ENCODE measurements at places on chromosomes 12 and 14.
A peak's percentile ranks its signal among the peaks of the same experiment; 100 is the strongest.

DNA sequence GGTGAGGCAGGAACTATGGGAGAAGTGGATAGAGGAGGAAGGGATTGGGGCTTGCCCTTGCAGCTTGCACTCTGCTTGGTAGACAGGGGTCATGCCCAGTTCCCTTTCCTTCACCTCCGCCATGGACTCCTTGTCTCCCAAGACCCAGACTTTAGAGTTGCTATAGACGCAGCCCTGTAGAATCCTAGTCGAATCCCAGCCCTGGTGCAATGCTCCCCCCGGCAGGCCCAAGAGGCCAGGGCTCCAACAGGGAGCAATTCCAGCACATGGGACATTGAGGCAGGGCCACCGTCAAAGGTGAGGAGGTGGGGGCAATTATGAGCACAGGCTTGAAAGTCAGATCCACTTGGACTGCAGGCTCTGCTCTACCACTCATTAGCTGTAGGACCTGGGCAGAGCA is 29.5 kb upstream of the BCDIN3D start:
- no peak for DNase-seq

GRCh38 chr12:108694812-108695278 is 36.5 kb downstream of the CORO1C start:
- peak; percentile 49 for DNase-seq

- DNase-seq, result peak; percentile 7
Observed at GRCh38 chr14:104794993-104795780, at the start of gene AKT1. Gene AKT1, minus strand, starts transcription at chr14:104795748. Its CDS starts 3,105 bp downstream, at chr14:104792643.

DNA sequence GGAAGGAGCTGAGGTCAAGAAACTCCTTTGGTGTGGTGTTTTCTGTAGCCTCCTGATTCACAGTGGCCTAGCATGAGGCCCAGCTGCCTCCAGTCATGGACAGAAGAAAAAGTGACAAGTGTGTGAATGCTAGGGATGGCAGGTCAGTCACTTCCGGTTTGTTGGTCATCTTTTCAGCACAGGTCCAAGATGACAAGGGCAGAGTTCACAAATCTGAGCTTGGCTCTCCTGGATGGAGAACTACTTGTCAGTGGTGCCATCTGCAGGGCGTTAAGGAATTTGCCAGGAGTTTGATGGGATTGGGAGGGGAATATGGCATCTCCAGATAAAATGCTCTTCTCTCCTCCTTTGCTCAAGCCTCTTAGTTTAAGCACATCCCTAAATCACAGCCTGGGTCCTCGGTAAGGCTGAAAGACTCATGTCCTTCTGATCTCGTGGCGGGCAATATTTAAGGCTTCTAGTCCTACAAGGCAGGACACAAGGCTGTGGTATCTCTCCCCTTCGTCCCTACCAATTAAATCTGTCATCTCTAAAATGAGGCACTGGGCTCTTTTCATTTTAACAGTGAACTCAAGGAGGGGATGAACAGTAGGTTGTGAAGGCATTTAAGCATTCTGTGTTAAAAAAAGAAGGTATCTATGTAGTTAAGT is 10.0 kb downstream of the TUBA1B start:
- DNase-seq, result peak; percentile 61

DNA sequence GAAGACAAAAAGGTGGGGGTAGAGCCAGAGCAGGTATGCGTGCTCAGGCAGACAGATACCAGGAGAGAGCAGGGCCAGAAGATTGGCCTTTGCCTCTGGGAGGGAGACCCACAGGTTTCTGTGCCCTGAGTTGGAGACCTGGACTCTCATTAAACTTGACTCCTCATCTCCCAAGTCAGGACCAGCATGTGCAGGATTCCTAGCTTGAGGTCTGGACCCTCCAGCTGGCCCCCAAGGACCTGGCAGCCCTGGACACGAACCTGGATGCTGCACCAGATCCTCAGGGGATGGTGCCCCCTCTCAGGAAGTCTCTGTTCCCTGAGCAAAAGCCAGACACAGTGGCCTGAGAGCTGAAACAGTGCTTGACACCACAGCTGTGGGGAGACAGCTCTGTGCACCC is 10.5 kb upstream of the KRT73 start:
- DNase-seq, result no peak

GRCh38 chr12:132351751-132352495 is 22.5 kb upstream of the GALNT9 start:
- no peak for DNase-seq

DNA sequence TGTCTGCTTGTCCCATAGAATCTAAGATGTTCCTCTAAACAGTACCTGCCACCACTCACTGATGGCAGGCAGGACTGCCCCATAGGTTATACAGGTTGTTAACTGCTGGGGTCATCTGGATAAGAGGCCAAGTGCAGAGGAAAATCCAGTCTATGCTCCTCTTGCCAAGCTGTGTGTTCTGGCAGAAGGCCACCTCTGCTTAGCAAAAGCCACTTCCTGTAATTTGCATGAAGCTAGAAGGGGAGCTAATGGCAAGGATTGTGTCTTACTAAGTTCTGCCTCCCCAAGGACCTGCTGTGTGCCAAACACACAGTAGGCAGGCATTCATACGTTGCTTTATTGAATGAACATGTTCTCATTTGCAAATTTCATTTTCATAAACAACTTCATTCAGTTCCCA is 445.4 kb downstream of the BCL11B start:
- no peak for DNase-seq

GRCh38 chr14:71138448-71139293 is 231.4 kb downstream of the PCNX1 start:
- DNase-seq, result peak; percentile 62

GRCh38 chr12:15530361-15530760 is 208.1 kb downstream of the PTPRO start:
- DNase-seq, result no peak
